ENCODE measurements at places on chromosomes 13 and 19.

- DNase-seq = no peak
Measured at GRCh38 chr19:42093926-42094325, 18.0 kb downstream of the ZNF574 start.

GRCh38 chr19:4699826-4700692 lies 23.6 kb downstream of the DPP9 start:
- DNase-seq = no peak

GRCh38 chr19:14375055-14375581 lies 6.1 kb upstream of the ADGRE5 start:
- no peak for DNase-seq

- DNase-seq = no peak
Measured at GRCh38 chr19:45901912-45902650, at the start of gene MYPOP. Gene MYPOP, minus strand, starts transcription at chr19:45902613. Its CDS starts 840 bp downstream, at chr19:45901773.
